NAMALWA (cell line): ENCODE measurements at places on chromosomes 12 and 14.

DNA sequence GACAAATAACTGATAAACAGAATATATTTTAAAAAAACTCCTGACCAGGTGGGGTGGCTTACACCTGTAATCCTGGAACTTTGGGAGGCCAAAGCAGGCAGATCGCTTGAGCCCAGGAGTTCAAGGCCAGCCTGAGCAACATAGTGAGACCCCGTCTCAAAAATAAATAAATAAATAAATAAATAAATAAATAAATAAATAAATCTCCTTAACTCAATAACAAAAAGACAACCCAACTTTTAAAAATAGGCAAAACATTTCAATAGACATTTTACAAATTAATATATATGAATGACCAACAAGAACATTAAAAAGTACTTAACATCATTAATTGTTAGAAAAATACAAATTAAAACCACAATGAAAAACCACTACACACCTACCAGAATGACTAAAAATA is 56.2 kb upstream of the CAPRIN2 start:
- no peak for DNase-seq

GRCh38 chr14:92675976-92676375 is 72.5 kb downstream of the LGMN start:
- DNase-seq, result no peak

DNA sequence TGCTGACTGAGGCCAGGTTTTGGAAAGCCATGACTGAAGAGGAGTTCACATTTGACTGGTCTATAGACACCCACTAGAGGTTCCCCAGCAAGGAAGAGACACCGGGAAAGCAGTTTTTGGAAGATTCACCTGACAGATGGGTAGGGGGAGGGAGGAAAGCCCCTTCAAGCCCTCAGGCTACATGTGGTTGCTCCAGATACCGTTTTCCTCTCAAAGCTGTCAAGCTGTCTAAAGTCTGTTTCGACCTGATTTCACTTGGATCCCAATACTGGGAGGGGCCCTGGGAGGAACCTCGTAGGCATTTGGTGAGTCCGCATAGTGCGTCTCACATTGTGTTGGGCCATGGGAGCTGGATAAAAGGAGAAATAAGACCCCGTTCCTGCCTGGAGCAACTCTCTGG is 1.7 kb upstream of the LRP1 start:
- DNase-seq, result no peak

GRCh38 chr14:32434180-32434579 is 105.1 kb downstream of the AKAP6 start:
- no peak for DNase-seq
